ENCODE measurements at places on chromosomes 5 and 9.

DNA sequence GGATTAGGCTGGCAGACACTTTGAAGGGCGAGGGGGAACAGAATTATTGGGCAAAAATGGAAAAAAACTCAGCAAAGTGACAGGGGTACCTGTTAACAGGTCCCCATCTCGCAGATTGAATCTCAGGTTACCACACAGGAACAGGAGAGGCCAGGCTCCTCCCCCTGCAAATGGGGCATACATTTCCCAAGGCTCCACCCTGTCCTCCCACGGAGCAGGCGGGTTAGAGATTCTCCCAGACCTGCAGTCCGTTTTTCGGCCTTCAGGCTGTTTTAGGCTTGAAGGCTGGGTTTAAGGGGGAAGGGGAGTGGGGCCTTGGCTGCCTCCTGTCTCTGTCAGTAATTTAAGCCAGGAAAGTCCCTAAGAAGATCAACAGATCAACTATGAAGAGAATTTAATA lies 42.7 kb downstream of the LRRC70 start:
- no peak for DNase-seq

GRCh38 chr5:174086751-174087150 lies 41.2 kb downstream of the NSG2 start:
- no peak for DNase-seq

DNA sequence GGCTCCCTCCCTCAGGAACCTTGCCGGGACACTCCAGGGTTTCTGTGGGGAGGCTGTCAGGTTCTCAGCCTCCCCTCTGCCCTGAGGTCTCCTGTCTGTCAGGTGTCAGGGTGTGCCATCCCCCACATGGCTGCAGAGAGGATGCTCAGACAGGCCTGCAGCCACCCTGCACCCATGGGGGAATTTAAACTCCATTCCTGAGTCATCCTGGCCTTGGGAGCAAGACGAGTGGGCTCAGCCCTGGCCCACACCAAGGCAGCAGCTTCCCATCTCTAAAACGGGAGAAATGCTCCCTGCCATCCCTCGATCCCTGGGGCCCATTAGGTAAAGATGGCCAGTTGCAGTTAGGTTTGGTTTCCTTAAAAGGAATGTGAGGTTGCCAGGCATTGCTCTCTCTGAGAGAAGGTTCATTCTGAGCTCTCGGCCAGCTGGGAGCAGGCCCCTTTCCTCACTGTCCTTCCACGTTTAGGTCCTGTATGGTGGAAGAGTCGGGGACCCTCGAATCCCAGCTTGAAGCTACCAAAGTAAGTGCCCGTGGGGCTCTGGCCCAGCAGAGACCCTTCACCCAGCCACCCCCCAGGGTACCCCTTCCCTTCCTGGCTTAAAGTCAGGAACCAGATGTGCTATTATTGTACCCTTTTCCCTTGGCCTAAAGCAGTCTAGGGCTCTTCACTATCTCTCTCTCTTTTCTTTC lies 26.6 kb downstream of the DYNC2I2 start:
- no peak for DNase-seq

DNA sequence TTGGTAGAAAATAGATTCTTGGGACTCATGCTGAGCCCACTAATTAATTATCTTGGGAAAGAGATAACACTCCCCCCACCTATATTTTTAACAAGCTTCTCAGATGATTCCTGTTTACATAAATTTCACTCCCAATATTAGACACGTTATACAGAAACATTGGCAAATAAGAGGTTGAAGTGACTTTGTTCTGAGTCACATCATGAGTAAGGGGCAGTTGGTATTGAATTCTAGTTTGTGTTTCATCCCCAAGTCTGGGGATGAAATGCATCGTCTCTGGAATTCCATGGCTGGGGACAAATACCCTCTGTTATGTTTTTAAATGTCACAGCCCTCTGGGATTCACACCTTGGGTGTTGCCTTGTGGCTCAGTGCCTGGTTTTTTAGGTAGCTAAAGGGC lies 41.0 kb downstream of the BASP1 start:
- DNase-seq = peak; percentile 74

- no peak for DNase-seq
These were observed 108.9 kb downstream of the ICE1 start for GRCh38 chr5:5531371-5531770.

DNA sequence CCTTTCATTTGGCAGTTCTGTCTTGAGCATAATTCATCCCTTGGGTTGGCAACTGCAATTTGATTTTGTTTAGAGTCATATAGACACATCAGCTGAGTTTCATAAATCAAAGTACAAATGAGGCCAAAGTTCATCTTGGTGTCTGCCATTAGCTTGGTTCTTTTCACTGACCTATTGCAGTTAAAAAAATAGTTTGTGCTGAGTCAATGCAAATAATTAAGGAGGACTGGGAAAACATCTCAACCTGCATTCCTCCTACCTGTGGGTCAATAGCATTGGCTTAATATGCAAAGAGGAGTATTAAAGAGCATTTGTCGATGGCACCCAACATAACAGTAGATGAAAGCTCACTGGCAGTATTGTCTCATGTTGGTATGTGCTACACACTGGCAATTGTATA lies 1.6 kb downstream of the PKD2L2 start:
- no peak for DNase-seq

DNA sequence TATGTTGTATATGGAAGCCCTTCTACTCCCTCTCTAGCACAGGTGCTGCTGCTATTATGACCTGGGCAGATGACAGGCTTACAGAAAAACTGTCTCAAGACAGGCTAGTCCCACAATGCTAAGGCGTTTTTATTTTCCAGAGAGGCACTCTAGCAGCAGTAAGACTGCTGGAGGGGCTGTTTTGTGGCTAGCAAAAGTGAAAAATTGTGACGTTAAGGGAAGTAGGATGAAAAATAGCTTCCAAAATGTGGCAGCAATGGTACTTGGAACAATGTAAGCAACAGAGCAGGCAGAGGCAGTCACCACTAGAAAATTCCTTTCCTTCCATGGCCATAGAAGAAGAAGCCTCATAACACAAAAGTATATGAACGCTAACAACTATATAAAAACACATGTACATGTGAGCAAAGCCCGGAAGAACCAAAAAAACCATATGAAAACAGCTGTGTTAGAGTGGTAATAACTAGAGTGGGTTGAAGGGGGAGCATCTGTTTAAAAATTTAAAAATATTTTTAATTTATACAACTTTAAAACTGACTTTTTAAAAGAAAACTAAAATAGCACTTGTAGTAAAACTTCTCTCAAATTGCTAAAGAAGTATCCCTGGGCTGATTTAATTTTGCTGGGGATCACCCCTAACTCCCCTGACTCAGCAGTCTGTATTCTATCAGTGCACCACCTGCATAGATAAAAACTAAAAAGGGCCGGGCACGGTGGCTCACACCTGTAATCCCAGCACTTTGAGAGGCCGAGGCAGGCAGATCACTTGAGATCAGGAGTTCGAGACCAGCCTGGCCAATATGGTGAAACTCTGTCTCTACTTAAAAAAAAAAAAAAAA lies 30.6 kb downstream of the CLINT1 start:
- DNase-seq = peak; percentile 16

- DNase-seq = peak; percentile 98
These were observed 55.1 kb downstream of the ABCA1 start for GRCh38 chr9:104872656-104873488.

- DNase-seq = no peak
These were observed 107.7 kb downstream of the MTRR start for GRCh38 chr5:7976411-7977190.

DNA sequence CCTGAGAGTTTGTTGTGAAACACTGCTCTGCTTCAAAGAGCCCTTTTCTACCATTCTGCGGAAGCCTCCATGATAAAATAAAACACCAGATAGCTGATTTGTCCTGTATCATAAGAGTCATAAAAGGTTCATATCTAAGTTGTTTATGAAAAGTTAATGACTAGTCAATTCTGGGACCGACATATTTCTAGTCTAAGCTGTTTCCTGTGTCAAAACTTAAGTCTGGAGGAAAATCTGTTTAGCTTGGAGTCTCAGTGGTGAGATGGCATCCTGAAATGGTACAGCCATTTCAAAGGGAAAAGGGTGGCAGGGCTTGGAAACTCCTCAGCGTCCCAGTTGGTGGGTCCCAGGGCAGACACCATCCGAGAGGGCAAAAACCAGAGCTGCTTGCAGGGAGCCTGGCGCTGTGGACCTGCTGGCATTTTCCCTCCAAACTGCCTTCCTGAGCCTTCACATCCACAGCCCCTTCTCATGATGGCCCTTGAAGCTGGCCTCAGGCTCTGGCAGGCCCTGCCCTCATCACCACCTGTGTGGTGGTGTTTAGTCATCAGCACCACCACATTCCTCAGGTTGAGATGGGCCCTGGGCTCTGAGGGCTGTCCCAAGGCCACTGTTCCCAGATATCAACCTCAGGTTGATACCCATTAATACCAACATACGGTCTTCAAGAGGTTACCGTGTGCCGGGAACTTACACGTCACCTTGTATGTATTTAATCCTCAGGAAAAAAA lies 184.0 kb downstream of the HSPA4 start:
- no peak for DNase-seq

DNA sequence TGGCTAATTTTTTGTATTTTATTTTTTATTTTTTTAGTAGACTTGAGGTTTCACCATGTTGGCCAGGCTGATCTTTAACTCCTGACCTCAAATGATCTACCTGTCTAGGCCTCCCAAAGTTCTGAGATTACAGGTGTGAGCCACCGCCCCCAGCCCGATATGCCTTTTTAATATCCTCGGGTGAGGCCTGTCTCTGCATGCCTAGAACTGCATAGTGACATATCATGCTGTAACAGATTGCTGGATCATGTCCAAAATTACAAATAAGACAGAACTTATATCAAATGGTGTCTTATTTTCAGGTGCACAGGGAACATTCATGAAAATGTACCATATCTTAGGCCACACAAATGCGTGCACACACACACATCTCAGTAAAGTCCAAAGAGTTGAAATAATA lies 39.1 kb upstream of the PJA2 start:
- no peak for DNase-seq

DNA sequence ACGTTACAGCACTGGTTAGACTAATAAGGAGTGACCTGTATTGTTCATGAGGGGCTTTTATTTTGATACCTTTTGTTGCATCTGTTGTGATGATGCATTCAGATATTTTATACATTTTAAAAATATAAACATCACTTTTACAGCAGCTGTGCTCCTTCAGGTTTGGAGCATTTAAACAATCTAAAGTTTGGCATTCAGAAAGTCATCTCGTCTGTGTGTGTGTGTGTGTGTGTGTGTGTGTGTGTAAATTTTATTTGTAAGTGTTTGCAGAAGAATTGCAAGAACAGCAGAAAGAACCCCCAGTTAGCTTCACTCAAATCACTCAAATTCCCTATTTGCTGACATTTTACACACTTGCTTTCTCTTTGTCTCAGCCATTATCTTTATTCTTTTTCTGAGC lies 87.4 kb downstream of the ERCC6L2 start:
- DNase-seq = no peak

DNA sequence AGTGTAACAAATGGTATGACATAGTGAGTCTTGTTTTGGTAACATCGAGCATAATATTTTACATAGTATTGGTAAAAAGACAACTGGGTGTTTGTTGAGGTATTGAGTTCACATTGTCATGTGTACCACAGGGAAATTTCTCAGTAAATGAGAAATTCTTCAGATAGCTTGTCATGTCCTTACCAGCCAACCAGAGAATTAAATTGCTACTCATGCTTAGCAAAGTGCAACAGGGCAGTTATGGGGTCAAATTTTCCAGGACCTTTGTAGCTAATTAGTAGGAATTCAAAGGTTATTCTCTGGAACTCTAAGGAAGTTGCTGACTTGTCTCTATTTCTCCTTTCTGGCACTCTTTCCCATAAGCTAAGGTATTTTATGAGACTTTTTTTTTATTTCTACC lies 595.7 kb downstream of the EFNA5 start:
- no peak for DNase-seq
